ENCODE measurements at places on chromosomes 7 and 10.

DNA sequence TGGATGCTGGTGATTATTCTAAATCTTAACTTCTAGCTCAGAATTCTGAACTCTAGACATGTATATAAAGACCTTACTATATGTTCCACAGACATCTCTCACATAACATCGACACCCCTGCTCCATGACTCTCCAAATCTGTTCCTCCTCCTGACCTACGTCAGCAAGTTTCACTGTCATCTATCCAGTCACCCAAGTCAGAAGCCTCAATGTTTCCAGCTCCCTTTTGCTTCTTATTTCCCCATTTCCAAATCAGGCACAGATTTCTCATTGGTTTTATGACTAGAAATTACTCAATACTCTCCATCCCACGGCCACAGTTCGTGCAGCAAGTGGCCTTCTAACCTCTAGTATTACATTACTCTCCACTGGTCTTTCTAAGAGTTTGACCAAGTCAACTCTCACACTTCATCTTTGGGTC, 28.5 kb downstream of the EPC1 start:
- DNase-seq, result peak; percentile 65

- no peak for DNase-seq
Observed at GRCh38 chr7:21538936-21539495, 3.8 kb upstream of the DNAH11 start.

DNA sequence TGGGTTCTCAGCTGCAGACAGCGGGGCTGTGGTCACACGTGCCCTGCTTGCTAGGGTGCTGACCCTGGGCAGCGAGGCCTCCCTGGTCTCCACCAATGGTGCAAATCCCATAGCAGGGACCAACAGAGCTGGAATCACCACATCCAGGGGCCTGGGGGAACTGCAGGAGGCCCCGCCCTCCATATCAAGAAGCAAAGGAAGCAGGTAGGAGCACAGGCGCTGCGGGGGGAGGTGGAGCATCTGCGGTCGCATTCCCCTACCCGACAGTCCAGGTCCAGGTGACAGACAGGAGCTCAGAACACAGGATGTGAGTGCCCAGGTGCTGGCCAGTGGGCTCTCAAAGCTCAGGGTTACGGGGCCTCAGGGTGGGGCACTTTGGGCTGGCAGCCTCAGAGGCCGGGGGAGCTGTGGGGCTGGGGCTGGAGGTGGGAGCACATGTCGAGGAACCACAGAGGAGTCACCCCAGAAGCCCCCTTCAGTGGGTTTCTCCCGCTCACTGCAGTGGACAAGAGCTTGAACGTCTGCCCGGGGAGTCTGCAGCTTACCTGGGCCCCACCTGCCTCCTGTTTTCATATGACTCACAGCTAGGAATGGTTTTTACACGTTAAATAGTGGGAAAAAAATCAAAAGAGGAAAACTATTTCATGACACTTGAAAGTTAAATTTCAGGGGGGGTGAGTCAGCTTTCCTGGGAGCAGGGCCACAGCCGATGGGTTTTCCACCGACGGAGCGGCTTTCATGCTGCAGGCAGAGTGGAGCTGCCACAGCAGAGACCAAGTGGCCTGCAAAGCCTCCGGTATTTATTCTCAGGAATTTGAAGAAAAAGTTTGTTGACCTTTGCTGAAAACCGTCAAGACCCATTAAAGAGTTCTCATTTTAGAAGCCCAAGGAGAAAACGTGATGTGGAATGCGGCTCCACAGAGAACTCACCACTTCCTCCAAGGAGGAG, 148.7 kb upstream of the PPP2R2D start:
- DNase-seq, result no peak

GRCh38 chr7:39624935-39625694, 1.7 kb downstream of the RALA start:
- DNase-seq, result peak; percentile 85

All from AG10803 (cell line).